Dermis blood vessel endothelial cell (primary cell): ENCODE measurements at places on chromosomes 6 and 20. TPM values are rescaled to one million over a fixed set of nuclear protein-coding genes. Genes with fewer than 3 reads are reported as not detected.

HS3ST5 gene
- not detected in 2 replicates for total RNA-seq

DNA sequence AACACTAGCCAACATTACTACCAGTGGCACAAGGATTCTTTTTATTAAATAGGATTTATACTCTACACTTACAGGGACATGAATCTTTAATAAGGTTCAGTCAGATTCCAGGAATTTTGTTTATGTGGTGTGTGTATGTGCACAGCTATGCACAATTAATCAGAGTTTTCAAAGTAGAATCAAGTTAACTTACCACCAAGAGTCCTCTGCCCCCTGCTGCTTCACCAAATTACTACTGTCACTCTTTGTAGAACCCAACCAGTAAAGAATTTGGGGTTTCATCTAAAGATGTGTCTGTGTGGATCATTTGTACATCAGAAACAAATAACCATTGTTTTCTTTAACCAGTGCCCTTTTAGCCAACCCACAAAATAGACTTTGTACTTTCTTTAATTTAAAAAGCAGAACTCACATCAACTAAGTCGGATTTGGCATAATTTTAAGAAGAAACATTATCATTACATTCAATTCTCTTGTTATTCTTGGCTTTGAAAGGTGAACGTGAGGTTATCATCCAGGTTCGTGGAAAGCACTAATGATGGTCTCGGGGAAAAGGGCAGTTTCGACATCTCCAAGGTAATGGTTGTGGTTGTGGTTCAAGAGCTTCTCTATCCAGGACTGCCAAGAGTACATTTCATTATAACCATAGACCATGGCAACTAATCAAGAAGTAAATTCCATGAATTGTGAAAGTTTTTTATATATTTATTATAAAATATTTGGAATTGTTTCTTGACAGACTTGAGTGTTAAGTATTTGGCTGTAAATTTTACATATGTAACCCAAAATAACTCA, 514.3 kb upstream of the ID4 start:
- no peak for DNase-seq

GRCh38 chr20:38406476-38406875, 28.7 kb downstream of the SNHG17 start:
- no peak for DNase-seq

MICAL1 gene
- 17.8 and 22.8 TPM in 2 replicates for total RNA-seq

DNA sequence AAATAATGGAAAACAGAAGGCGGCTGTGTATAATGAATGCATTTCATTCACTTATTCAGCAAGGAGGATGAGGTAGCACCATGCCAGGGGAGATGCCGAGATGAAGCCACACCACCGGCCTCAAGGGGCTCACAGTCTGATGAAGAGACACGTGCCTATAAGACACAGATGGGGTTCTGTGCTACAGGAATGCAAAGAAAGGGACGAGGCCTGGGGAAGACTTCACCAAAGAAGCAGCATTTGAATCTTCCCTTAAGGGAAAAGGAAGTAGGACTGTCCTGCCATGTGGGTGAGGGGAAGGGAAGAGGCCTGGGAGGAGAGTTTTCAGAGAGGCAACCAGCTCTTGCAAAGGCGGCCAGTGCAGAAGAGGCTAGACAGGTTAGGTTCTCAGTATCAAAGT, 98.9 kb downstream of the PSMG4 start:
- no peak for DNase-seq
